ENCODE measurements at places on chromosomes 11 and 22.

- peaks cover 27% of the 10 kb centered on the region for H3K4me1 ChIP-seq
- peak overlapping the region; percentile 30 for H3K4me3 ChIP-seq
- H3K27ac ChIP-seq = peak overlapping the region; percentile 74
- DNase-seq = no peak
These were observed 48.7 kb downstream of the CWC15 start for GRCh38 chr11:94924612-94925011.

- peaks cover 7% of the 10 kb centered on the region for H3K4me1 ChIP-seq
- DNase-seq = no peak
- H3K36me3 ChIP-seq = peaks cover 5% of the 10 kb centered on the region
- H3K27ac ChIP-seq = no peak overlapping the region
These were observed 63.9 kb downstream of the UVRAG start for GRCh38 chr11:75878933-75879332.

- H3K27me3 ChIP-seq = peaks cover 15% of the 10 kb centered on the region
- DNase-seq = no peak
- H3K36me3 ChIP-seq = peaks cover 1% of the 10 kb centered on the region
These were observed 5.6 kb downstream of the OVOL1 start for GRCh38 chr11:65792456-65792855.

GRCh38 chr22:34225278-34225677 is 305.0 kb upstream of the LARGE1 start:
- no peaks in the 10 kb centered on the region for H3K4me1 ChIP-seq
- DNase-seq = no peak
- no peak overlapping the region for H3K27ac ChIP-seq
- no peak overlapping the region for H3K4me3 ChIP-seq
- H3K27me3 ChIP-seq = no peaks in the 10 kb centered on the region
- H3K36me3 ChIP-seq = no peaks in the 10 kb centered on the region

- DNase-seq = peak; percentile 62
- H3K4me1 ChIP-seq = peaks cover 29% of the 10 kb centered on the region
- H3K4me3 ChIP-seq = peak overlapping the region; percentile 96
- H3K27me3 ChIP-seq = no peaks in the 10 kb centered on the region
- peak overlapping the region; percentile 87 for H3K27ac ChIP-seq
- H3K36me3 ChIP-seq = peaks cover 14% of the 10 kb centered on the region
These were observed 697 bp downstream of the RNF169 start for GRCh38 chr11:74749127-74749964.

DNA sequence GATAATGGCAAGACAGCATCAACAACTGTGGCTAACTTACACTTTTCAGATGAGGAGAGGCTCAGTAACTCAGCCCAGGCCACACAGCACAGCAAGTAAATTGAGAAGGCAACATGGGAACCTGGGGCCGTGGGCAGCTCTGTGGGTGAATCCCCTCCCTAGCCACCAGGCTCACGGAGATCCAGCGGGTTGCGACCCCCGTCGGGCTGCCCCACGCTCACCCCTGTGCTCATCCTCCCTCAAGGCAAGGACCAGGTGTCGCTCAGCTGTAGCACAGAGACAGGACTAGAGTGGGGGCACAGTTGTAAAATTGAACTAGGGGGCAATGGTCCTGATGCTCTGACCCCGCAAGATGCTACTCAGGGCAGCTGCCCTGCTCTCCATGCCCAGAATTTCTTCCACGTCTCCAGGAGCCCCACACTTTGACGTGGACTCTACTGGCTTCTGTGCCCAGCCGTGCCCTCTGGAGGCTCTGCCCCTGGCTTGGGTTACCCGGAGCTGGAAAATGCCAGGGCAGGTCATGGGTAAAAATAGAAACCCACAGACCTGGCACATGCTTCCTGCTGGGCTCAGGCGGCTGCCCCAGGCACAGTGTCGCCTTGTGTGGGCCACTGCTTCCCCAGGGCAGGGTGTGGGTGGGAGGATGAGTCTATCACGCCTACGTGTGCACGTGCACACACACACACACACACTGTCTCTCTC is 9.0 kb downstream of the TUBA8 start:
- DNase-seq = no peak
- peaks cover 5% of the 10 kb centered on the region for H3K4me1 ChIP-seq
- no peaks in the 10 kb centered on the region for H3K36me3 ChIP-seq
- H3K27ac ChIP-seq = no peak overlapping the region
- H3K4me3 ChIP-seq = no peak overlapping the region

DNA sequence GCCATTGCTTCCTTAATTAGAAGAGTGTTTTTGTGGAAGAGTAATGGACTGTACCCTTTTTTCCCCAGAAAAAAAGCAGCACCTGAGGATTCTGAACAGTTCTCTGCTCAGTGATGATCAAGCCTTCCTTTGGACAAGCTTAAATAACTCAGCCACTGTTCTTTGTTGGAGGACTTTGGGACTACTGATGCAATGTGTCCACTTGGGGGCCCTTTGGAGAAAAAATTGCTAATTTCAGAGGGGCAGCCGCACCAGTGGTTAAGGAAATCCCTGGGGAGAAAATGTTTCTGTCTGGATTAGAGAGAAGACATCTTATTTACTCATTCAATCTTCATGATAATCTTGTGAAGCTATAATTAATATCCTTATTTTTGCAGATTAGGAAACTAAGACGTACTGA is 5.3 kb upstream of the KMT2A start:
- H3K27me3 ChIP-seq = peaks cover 13% of the 10 kb centered on the region
- DNase-seq = no peak
- no peak overlapping the region for H3K27ac ChIP-seq
- H3K4me3 ChIP-seq = no peak overlapping the region

- H3K36me3 ChIP-seq = no peaks in the 10 kb centered on the region
- no peak overlapping the region for H3K4me3 ChIP-seq
- no peak overlapping the region for H3K27ac ChIP-seq
- H3K4me1 ChIP-seq = no peaks in the 10 kb centered on the region
- DNase-seq = no peak
These were observed 38.6 kb upstream of the CARS1 start for GRCh38 chr11:3095712-3096361.

DNA sequence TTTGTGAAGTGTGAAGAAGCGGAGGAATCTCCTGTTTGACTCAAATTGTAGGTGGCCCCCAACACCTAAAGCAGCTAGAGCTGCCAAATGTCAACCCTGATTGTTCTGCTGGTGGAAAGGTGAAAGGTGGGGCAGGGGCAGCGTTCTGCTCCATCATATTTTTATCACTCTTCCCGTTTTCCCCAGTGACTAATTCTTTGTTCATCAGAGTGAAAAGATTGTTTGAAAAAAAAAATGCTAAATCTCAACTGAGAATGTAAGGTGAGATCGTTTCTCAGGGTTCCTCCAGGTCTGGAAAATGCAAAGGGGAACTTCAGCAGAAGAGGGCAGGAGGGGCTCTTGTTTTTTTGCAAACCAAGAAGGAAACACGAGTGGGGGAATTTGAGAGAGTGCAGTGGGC is 137.7 kb downstream of the MN1 start:
- DNase-seq = no peak
- H3K27ac ChIP-seq = no peak overlapping the region
- no peaks in the 10 kb centered on the region for H3K4me1 ChIP-seq

- DNase-seq = no peak
- H3K4me1 ChIP-seq = no peaks in the 10 kb centered on the region
- no peak overlapping the region for H3K27ac ChIP-seq
These were observed 1047.3 kb upstream of the CNTN5 start for GRCh38 chr11:97973352-97973857.

DNA sequence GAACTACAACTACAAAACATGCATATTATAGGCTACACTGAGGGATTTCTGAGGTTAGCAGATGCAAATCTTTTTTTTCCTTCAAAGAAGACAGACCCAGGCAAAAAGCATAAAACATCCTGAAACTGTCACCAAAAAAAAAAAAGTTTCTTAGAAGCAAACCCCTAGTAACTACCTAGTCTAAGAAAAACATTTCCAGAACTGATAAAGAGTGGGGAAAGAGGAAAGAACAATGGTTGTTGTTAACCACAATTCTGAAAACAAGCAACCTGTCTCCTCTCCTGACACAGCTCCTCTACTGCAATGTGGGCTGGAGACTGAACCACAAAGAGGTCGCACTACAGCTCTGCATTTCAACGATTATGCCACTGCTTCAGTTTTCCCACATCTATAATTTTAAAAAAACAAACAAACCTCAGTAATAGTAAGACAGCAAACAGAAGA is 15.0 kb downstream of the DENND5A start:
- peak overlapping the region; percentile 78 for H3K4me3 ChIP-seq
- no peaks in the 10 kb centered on the region for H3K27me3 ChIP-seq
- peaks cover 57% of the 10 kb centered on the region for H3K4me1 ChIP-seq
- peak; percentile 57 for DNase-seq
- peaks cover 15% of the 10 kb centered on the region for H3K36me3 ChIP-seq
- peak overlapping the region; percentile 83 for H3K27ac ChIP-seq

DNA sequence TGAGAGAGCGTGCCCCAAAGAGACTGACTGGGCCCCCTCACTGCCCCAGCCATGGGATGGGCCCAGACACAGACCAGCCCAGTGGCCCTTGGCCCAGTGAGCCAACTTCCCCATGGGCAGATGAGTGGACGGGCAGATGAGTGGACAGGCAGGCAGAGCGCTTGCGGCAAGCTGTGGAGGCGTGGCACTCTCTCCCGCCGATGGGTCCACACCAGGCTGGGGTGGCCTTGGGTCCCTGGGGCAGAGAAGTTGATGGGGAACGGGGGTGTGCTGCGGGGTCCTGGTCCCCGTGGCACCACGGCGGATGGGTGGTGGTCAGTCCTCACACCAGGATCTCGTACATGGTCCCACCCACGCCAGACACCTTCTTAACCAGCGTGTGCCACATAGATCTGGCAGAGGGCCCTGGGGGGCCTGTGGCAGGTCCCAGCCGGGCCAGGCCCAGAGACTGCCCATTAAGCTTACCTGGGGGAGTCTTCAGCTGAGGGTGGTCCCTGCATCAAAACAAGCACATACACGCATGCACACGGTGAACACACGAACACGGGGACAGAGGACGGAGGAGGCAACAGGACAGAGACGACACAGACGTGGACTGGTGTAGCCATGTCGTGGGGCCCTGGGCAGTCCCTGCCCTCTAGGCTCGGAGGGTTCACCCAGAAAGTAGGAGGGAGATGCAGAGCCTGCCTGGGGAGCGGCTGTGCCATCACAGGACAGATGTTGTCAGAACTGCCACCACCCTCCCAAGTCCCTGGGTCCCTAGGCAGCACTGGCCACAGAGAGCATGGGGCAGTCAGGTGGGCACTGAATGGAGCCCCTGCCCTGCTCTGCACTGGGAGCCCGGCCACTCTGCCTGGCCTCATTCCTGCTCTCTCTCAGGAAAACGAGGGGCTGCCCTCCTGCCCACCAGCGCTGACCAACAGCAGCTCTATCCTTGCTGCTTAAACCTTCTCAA is 182.2 kb downstream of the IGLL1 start:
- H3K27me3 ChIP-seq = no peaks in the 10 kb centered on the region
- no peak overlapping the region for H3K27ac ChIP-seq

DNA sequence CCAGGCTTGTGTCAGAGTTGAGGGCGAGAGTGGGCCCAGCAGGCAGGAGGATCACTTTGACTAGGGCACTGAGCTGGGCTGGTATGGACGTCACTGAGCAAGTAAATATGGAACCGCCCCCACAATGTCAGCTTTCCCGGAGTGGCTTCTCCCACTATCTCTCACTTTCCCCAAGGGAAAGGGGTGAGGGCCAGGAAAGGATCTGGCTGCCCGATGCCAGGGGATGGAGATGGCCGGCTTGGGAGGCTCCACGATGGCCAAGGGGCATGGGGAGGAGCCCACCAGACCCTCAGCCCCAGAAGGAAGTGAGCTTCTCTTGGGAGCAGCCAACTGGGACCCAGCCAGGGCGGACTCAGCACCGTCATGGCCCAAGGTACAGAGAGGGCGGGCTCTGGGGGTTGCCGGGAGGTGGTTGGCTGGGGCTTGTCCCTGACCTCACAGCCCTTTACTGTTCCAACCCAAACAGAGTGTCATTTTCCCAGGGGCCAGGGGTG is 8.7 kb downstream of the PRDM11 start:
- DNase-seq = no peak
- no peak overlapping the region for H3K4me3 ChIP-seq
- H3K4me1 ChIP-seq = no peaks in the 10 kb centered on the region
- H3K36me3 ChIP-seq = peaks cover under 1% of the 10 kb centered on the region
- peaks cover 1% of the 10 kb centered on the region for H3K27me3 ChIP-seq

- peaks cover 6% of the 10 kb centered on the region for H3K4me1 ChIP-seq
- no peaks in the 10 kb centered on the region for H3K36me3 ChIP-seq
- H3K27ac ChIP-seq = no peak within 1 kb of the TSS
- no peak for DNase-seq
These were observed at the start of gene RAG2 for GRCh38 chr11:36598051-36598450. Gene RAG2 (minus strand): TSS chr11:36598236. CDS start chr11:36594168, 4,068 bp downstream.

GRCh38 chr11:6812390-6813005 is 13.0 kb upstream of the OR6A2 start:
- no peaks in the 10 kb centered on the region for H3K36me3 ChIP-seq
- H3K4me1 ChIP-seq = no peaks in the 10 kb centered on the region
- DNase-seq = peak; percentile 22
- H3K4me3 ChIP-seq = no peak overlapping the region
- no peak overlapping the region for H3K27ac ChIP-seq
- H3K27me3 ChIP-seq = peaks cover 20% of the 10 kb centered on the region

GRCh38 chr22:42229455-42230149 is 40.9 kb downstream of the TCF20 start:
- H3K27ac ChIP-seq = no peak overlapping the region
- peaks cover 22% of the 10 kb centered on the region for H3K4me1 ChIP-seq
- no peaks in the 10 kb centered on the region for H3K27me3 ChIP-seq
- H3K4me3 ChIP-seq = no peak overlapping the region
- DNase-seq = no peak

DNA sequence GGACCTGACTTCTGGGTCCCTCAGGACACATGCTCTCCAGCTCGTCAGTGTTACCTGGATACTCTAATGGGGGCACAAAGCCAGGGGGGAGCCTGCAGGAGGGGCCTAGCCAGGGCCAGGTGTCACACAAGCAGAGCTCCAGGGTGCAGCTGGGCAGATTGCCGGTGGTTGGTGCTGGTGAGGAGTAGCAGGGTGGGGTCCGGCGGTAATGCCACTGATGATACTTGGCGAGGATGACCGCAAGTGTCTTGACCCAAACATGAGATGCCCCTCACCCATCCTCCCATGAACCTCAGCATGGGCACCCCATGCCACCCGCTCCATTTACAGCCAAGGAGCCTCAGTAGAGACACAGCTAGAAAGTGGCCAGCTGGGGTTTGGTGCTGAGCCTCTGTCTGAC is 15.1 kb upstream of the KCNQ1OT1 start:
- no peaks in the 10 kb centered on the region for H3K4me1 ChIP-seq
- no peak overlapping the region for H3K27ac ChIP-seq
- no peak overlapping the region for H3K4me3 ChIP-seq
- no peaks in the 10 kb centered on the region for H3K27me3 ChIP-seq
- DNase-seq = no peak

GRCh38 chr11:9691865-9692264 is 28.0 kb downstream of the SWAP70 start:
- no peak overlapping the region for H3K4me3 ChIP-seq
- H3K4me1 ChIP-seq = no peaks in the 10 kb centered on the region
- H3K27ac ChIP-seq = no peak overlapping the region
- H3K36me3 ChIP-seq = peaks cover 7% of the 10 kb centered on the region

GRCh38 chr11:4539603-4540219 is 5.3 kb upstream of the OR52M1 start:
- DNase-seq = peak; percentile 7
- H3K27ac ChIP-seq = no peak overlapping the region
- no peak overlapping the region for H3K4me3 ChIP-seq

GRCh38 chr11:64850979-64851567 is 6.6 kb upstream of the CDC42BPG start:
- peaks cover 51% of the 10 kb centered on the region for H3K4me1 ChIP-seq
- H3K36me3 ChIP-seq = peaks cover 35% of the 10 kb centered on the region
- DNase-seq = peak; percentile 63
- no peaks in the 10 kb centered on the region for H3K27me3 ChIP-seq
- peak overlapping the region; percentile 85 for H3K27ac ChIP-seq

GRCh38 chr11:85517272-85517671 is 109.9 kb downstream of the DLG2 start:
- no peaks in the 10 kb centered on the region for H3K27me3 ChIP-seq
- no peak for DNase-seq
- no peak overlapping the region for H3K27ac ChIP-seq
- no peaks in the 10 kb centered on the region for H3K4me1 ChIP-seq
- no peak overlapping the region for H3K4me3 ChIP-seq
